ENCODE measurements at places on chromosomes 3 and 15.

GRCh38 chr3:72247126-72247525, 462.2 kb upstream of the PROK2 start:
- no peak for DNase-seq

- DNase-seq = no peak
These were observed 174.2 kb upstream of the ATP10A start for GRCh38 chr15:26037369-26037768.

DNA sequence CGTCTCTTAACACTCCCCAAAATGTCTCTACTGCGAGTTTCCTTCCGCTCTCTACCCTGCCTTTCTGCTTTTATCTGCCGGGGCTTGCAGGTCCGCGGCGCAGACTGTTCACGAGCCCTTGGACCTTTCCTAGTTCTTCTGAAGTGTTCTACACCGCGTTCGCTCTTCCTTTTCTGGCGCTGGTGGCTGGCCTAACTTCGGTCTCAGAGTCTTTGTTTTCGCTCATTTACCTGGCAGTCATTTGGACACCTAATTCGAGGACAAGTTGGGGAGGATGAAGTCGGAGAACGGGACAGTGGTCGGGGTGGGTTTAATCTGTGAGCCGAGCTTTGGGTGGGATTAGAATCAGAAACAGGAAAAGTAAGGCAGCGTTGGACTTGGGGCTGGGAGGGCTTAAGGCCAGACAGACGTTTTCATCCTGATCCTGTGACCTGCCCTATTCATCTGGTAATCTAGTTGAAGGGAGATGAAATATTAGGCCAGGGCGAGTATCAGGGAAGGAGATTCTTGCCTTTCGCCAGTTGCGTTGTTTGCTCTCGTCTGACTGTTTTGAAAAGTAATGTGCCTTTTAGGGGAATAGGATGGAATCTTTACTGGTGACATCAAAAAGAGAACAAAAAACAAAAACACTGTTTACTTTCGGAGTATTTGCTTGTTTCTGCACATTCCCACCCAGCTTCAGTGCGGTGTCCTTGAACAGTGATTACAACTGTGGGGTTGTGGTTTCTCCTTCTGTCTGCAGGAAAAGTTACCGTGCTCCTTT, 1.8 kb downstream of the DIPK2A start:
- peak; percentile 70 for DNase-seq

DNA sequence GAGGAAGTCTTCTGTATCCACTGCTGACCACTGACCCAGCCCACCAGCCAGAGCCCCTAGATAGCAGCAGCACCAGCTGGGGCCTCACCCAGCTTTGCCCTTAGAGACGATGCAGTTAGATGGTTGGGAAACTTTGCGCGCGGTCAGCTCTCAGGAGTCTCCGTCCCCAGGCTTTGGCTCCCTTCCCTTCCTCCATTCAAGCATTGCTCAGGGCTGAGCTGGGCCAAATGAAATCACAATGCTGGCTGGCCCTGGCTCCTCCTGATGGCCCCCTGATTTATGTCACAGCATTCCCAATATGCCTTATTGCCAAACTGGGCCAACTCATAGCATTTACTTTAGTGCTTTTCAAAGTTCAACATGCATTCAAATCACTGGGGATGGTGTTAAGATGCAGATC, 34.6 kb upstream of the RHCG start:
- no peak for DNase-seq

DNA sequence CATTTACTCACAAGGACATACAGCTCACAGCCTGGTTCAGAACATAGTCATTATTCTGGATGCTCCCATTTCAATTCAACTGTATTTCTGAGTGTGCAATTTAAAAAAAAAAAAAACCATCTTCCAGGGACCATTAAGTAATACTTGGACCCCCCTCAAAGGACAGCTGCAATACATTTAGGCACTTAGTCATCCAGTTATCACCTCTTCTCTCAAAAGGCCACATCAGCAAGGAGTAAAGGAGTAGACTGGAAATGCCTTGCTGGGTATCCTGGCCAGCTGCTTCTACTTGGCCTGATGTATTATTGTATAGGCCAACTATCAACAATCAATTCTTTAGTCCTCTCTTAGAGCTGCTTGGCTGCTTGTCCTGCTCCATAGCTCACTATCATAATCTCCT, 211.4 kb upstream of the SETMAR start:
- no peak for DNase-seq
